GM18507 (cell line): ENCODE measurements at places on chromosomes 5 and 9.

DNA sequence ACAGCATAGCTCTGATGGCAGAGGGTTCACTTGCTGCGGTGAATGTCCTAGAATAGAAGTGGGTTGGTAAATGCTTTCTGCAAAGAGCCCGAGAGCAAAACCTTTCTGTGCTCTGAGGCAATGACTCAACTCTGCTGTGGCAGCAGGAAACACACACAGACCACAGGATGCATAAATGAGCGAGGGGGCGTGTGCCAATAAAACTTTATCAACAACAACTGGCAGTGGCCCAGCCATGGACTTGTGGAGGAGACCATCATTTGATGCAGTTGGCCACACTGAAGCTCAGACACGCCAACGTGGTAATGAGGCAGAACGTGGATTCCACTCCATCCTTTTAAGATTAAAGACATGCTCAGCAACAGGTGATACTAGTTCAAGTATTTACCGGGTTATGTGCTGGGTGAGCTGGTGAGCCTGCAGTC, 6.8 kb downstream of the MRPL36 start:
- DNase-seq, result peak; percentile 71

- DNase-seq, result no peak
Measured at GRCh38 chr5:107806705-107807104, 136.0 kb upstream of the EFNA5 start.

GRCh38 chr5:171598641-171599152, 179.2 kb downstream of the FGF18 start:
- DNase-seq, result no peak

DNA sequence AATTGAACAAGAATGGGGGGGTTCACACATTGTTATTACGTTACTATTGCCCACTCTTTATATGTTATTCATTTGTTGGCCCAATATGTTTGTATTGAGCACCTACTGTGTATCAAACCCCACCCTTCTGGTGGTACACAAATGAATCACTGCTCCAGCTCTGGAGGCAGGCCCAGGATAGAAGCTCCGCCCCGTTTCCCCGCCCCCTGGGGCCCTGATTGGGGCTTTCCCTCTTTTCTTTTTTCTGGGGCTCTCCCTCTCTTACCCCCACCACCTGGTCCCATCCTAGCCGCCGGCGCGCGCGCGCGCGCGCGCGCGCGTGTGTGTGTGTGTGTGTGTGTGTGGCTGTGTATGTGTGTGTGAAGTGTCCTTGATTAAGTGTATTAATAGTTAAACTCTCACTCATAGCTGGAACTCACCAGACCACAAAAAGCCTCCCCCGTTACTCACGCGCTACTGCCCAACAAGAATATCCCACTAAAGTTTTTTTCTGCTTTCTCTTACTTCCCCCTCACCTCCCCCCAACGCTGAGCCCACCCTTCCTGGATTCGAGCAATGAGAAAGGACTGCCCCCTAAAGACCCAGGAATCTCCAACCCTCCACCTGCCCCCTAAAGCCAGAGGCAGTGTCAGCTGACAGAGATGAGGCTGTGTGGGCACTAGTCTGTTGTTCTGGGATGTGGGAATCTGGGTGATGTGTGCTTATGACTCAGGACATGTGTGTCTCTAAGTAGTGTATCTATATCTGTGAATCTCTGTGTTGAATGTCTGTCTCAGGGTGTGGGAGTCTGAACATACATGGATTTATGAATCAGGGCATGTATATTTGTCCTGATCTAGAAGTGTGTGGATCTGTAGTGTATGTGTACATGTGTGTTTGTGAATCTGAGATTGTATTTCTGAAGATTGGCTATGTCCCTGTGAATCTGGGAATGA, 4.0 kb downstream of the CXXC5 start:
- DNase-seq, result no peak

DNA sequence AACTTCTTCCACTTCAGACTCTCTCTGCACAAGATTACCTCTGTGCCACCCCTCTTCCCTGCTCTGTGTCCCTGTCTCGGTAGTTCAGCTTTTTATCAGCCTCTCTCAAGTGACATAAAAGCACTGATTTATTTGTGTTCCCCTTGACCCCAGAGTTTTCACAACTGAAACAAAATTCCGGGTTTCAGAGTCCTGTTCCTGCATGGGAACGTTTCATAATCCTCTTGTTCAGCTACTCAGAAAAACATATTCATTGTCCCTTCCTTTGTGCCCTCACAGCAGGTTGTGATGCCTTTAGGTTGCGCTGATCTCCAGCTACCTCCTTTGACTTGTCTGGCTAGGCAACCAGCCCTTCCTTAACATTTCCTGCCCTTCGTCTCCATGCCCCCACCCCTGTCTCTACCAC, 13.7 kb upstream of the ITGA1 start:
- no peak for DNase-seq

GRCh38 chr5:134099939-134100282, 14.6 kb upstream of the TCF7 start:
- no peak for DNase-seq

GRCh38 chr9:33166231-33167083, 679 bp downstream of the B4GALT1 start:
- no peak for DNase-seq

DNA sequence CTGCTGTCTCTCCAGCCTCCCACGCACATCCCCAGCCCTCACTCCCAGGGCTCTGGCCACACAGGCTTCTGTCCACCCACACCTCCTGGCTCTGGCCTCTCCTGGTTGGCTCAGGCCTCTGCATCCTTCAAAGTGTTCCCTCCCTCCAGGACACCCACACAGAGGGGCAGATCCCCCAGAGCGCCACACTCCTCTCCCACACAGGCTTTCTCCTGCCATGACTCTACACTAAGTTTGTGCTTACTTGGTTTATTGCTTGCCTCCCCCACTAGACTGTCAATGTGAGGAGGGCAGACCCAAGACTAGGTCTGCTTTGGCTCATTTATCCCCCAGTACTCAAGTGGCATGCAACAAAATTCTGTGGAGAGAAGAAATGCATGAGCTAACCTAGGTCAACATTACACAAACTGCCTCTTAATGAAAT, 67.0 kb upstream of the SPOCK1 start:
- DNase-seq, result no peak

DNA sequence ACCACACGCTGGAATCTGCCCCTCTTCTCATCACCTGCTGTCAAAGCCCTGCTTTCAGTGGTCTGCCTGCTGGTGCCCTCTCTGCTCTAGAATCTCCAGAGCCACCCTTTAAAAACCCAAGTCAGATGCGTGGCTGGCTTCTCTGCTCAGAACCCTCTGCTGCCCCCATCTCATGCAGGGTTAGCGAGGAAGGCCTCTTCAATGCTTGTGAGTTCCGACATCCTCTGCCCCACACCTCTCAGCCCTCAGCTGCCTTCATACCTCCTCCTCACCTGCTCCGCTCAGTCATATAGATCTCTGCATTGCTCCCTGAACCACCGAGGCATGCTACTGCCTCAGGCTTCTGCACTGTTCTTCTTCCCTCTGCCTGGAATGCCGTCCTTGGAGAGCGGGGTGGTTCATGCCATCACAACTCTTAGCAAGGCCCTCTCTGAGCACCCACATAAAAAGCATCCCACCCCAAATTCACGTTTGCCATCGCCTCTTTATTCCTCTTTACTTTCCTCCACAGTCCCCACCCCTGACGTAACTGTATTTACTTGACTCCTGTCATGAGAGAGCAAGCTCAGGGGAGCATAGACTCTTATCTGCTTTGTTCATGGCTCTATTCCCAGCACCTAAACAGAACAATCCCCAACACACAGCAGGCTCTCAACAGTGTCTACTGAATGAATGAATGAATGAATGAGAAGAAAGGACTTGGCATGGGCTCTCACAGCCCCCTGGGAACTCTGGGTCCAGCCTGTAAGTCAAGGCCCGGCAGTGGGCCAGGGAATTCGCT, 10.4 kb downstream of the SHB start:
- no peak for DNase-seq

DNA sequence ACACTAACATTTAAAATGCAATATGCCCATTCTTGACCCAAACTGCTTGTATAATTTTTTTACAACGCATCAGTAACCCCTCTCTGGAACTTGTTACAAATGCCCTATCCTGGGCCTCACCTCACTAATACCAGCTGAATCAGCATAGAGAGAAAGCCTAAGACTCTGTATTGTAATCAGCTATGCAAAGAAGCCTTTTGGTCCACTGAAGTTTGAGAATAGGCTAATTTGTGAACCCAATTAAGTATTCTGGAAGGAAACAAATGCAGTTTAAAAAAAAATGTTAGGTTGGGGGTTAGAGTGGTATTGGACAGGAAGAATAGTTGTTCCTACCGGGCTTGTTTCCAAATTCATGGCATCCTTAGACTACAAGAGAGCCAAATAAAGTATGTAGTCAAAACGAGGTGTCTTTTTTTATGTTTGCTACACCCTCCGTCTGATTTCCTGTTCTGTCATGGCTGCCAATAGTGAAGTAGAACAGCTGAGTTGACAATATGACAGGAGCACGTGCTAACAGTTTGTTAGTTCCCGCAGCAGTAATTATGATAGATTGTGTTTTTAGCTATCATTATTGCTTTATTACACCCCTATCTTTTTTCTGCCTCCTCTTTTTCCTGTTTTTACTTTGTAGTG, 1048.7 kb upstream of the NUDT12 start:
- no peak for DNase-seq

GRCh38 chr5:144377207-144377606, 206.5 kb downstream of the KCTD16 start:
- DNase-seq, result no peak

DNA sequence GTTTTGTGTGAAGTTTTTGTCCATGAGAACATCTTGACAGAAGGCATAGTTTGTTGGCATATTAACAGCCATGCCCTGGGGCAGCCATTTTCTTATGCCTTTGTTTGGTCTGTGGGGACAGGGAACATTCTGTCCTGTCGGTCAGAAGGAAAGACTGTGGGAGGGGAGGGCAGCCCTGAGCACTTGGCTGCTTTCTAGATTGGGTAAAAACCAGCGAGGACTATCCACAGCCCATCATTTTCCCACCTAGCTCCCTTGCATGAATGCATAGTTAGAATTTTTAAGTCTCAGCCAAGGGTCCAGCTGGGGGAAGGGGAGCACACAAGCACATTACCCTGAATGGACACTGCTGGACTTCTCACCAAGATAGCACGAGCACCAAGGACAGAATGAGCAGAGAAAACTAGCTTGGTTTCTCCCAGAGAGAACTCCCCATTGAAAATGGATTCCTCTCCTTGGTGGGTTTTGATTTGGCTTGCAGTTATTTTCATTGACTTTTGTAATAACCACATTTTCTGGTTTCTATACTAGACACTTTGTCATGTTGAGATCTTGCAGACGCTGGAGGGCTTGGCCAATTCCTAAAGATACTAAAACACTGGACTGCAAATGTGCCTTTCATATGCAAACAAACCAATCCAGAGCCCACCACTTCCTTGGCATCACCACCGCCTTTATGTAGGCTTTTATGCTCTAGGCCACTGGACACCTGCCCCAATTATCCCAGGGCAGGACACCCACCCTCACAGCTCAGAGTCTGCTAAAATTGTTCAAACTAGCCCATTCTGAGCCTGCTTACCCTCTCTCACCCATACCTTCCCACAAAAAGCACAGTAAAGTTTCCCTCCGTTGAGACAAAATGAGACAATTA, 129.9 kb downstream of the BOD1 start:
- no peak for DNase-seq

GRCh38 chr9:75117564-75117963, 29.2 kb downstream of the OSTF1 start:
- DNase-seq, result no peak

DNA sequence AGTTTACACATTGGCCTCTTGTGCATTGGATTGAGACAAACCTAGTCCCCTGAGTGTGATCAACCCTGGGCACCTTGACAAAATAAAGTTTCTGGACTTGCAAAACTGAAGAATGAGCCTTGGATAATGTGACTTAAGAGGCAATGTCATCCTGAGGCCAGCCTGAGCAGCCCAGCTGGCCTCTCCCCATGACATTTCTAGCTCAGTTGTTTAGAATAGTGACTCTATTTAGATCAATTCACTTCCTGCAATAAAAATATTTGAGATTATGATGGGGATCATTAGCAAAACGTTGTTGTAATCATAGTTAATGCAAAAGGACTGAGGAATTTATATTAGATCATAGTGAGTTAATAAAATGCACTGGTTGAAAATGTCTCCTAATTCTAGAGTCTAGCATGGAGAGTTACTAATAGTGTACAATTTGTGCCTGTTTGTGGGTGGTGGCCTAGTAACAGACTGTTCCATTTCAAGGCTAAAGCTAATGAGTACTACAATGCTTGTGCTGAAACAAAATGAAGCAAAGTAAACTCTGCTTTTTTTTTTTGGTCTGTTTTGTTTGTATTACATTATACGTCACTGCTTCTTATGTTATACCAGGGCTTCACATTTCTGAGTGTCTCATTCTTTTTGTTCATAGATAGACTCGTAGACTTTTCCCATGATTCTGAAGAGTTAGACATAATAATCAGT, 10.9 kb upstream of the RHOBTB3 start:
- DNase-seq, result no peak

DNA sequence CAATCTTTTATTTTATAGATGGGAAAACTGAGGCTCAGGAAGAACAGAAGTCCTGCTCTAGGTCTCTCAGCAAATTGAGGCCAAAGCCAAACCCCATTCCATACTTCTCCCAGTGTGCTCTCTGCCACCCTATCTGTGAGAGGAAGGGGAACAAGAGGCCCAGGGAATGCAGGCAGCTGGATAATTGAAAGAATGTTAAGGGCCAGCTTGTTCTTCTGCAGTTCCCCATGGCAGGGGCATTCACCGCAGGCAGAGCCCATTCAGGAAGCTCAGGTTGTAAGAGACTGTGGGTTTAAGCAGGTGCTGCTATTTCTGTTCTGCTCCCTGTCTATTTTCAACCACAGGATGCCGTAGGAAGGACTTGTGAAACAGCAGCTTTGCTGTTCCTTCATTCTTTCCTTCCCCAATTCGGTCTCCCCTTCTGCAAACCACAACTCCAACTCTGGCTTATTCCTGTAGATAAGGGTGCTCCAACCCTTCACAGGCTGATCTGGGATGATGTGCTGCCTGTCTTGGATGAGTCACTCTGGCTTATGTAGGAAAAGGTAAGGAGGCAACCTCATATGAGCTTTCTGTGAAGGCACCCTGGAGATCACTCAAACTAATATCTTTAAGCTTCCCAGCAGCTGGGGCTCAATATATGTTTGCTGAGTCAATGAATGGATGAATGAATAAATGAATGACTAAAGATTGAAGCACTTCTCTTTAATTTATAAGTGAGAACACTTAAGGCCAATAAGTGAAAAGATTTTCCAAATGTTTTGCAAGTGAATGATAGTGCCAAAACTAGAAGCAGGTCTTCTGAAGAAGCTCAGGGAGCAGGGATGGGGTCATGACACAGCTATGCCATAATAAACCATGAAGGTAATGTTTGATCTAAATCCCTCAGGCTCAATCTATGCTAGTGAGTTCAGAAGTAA, 377.6 kb downstream of the BRINP1 start:
- DNase-seq, result no peak

- no peak for DNase-seq
Measured at GRCh38 chr5:40436535-40437237, 243.0 kb upstream of the PTGER4 start.

DNA sequence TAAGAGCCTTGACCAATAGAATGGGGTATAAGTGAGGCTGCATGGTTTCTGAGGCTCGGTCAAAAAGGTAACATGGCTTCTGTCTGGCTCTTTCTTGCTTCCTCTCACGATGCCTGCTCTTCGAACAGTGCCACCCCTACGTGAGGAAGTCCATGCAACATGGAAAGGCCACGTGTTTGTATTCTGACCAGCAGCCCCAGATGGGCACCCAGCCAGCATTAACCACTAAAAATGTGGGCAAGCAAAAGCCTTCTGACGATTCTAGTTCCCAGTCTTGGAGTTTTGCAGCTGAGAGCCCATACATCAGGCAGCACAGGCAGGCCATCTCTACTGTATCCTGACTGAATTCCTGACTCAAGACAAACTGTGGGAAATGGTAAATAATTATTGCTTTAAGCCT, 24.2 kb upstream of the NREP start:
- DNase-seq, result no peak

GRCh38 chr9:104810421-104811339, 46.8 kb downstream of the NIPSNAP3B start:
- DNase-seq, result no peak
